ENCODE measurements at places on chromosomes 7 and 10. TPM values are rescaled to one million over a fixed set of nuclear protein-coding genes. Genes with fewer than 3 reads are reported as not detected.
A peak's percentile ranks its signal among the peaks of the same experiment; 100 is the strongest.

FAM25G gene
- not detected for total RNA-seq

DNA sequence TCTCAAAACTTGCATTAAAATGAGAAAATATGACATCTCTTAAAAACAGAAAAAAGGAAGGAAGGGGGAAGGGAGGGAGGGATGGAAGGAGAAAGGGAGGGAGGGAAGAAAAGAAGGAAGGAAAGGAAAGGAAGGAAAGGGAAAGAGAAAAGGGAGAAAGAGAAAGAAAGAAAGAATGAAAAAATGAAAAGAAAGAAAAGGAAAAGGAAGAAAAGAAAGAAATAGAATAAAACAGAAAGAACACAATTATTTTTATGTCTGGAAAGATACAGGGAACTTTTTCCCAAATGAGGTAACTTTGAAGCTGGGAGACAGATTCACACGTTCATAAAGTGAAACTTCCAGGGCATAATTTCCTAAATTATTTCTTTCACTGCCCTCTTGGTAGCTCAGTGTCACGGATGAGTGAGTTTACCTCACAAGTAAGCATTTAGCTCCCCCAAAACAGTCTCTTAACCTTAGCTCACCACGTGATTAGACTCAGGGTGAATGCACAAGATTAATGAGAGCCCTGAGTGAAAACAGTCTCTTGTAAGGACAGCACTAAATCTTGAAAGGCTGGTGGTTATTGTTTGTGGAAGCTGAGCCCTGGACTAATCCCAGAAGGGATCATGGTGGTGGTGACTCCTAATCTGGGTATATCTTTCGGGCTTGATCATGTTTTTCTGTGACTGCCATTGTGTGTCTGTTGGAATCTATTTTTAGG is 74.1 kb upstream of the HDAC9 start:
- DNase-seq = no peak

GRCh38 chr10:22479419-22479818 is 134.1 kb downstream of the SPAG6 start:
- no peak for DNase-seq

- no peak for DNase-seq
These were observed 54.9 kb downstream of the SEM1 start for GRCh38 chr7:96654630-96655188.

- no peak for DNase-seq
These were observed 32.8 kb downstream of the MRPS33 start for GRCh38 chr7:140981951-140982350.

NUTM2E gene
- total RNA-seq = not detected

RET gene
- total RNA-seq = not detected

PNLIPRP2 gene
- total RNA-seq = not detected

- no peak for DNase-seq
These were observed 194.2 kb downstream of the SNX13 start for GRCh38 chr7:17746020-17746530.

- DNase-seq = no peak
These were observed 73.9 kb downstream of the PCGF5 start for GRCh38 chr10:91294134-91294906.

ALOX5 gene
- total RNA-seq = 14.2 TPM

DNA sequence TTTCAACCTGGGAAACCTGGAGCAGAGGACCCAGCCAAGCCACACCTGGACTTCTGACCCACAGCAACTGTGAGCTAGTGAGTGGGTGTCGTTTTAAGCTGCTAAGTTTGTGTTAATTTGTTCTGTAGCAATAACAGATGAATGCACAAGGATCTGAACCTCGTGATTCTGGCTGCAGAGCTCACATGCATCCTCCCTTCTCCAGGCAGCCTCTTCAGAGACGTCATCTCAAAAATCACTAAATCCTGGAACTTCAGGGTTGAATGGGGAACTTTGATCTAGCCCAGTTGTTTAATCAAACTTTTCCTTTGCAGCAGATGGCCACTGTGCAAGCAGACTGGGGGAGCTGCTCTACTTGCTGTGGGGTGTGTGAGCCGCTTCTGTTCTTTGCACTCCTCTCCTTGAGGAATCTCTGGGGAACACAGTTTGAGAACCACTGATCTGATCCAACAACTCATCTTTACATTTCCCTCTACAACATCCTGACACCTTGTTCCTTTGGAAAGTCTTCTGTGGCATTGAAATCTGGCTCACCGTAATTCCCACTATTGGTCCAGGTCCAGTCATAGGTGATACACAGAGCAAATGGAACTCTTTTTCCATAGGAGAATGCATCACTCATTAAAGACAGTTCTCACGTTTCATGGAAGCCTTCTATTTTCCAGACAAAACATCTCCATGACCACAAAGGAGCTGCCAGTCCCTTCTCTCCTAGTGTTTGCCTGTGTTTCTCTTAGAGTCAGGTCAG is 90.3 kb downstream of the CHN2 start:
- no peak for DNase-seq

ASB4 gene
- total RNA-seq = not detected

GRCh38 chr10:72226418-72227027 is 10.4 kb upstream of the ASCC1 start:
- DNase-seq = peak; percentile 12

DNA sequence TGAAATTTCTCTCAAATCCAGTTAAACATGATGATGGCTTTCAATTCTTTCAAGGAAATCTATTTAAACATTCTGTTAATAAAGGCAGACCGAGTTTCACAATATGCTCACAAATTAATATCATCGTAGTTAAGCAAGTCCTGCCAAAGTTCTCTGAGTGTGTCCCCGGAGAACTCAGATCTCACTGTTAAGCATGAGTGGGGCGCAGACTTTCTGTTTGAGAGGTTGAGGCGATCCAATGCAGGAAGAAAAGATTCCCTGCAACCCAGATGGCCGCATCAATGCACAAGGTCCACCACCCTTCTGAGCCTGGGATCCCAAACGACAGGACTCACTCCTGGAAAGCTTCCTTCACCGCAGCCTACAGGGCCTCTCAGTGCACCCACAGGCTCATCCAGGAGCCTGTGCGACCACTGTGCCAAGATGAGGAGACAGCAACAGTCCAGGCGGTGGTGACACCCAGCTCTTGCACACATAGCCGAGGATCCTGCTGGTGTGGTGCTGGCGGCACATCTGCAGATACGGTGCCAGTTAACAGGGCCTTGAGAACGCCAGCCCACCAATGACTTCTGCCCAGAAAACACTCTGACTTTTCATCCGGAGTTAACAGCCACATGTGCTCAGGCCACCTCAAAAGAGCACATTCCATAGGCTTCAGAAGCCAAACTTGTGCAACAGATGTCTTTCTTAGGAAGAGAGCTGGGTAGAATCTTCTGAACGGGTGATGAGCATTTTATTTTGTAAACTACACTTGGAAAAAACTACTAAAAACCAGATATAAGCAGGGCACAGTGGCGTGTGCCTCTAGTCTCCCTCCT is 102.1 kb downstream of the ZRANB1 start:
- no peak for DNase-seq

GRCh38 chr10:98758463-98758862 is 311.7 kb upstream of the HPS1 start:
- DNase-seq = no peak

DNA sequence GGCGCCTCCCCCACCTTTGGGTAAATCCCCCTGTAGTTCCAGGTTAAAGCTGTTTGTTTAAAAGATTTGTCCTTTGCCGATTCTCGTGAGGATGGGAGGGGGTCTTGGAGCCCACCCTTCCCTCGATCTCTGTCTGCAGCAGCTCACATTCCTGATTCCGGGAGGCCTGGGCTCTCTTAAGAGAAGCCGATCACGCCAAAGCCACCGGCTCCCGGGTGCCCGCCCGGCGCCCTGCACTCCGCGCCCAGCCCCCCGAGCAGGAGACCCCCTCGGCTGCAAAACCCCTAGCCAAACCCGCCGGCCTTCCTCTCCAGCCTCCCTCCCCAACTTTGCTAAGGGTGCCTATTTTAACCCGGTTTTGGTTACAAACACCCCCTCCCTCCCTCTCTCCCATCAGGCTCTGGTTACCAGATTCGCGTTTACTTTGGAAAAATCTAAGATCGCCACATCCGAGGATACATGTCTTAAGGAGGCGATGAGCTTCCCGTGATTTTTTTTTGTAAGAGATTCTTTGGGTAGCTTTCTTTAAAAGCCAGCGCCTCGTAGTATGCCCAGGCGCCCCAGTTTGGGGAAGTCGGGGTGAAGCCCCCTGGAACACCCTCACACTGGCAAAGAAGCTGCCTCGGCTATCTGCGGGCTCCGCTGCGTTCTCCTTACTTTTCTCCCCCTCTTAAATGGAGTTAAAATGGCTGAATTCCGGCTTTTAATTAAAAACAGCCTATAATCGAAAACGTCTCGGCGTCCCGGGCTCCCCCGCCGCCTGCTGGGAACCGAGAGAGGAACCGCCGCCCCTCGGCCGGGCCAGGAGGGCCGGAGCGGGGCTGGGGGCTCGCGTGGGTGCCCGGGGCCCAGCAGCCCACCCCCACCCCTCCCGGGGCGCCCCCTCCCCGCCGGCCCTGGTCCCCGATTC is 983 bp downstream of the TNRC18 start:
- peak; percentile 45 for DNase-seq

DNA sequence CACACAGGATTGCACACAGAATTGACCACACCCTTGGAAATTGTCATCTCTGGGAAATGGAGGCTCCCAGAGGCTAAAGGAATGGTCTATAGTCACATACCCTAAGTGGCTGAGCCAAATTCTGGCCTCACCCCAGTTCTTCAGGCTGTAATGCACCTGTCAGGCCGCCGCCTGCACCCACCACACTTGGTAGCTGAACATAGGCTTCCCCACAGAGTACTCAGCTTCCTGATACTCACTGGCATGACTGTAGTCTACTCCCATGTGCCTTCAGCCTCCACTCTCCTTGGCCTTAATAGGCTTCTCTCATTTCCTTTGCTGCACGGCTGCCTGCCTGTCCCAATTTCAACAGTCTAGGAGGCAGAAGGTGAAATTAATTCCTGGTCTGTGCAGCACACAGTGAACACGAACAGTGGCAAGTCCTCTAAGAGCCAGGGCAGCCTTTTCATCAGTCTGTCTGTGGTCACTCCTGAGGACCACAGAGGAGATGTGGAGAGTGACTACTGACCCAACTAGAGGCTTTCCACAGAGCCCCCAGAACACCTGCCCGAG is 42.5 kb downstream of the NUDCD3 start:
- DNase-seq = no peak

GRCh38 chr7:3636131-3636860 is 335.2 kb downstream of the SDK1 start:
- DNase-seq = no peak

- DNase-seq = no peak
These were observed 49.2 kb upstream of the NKX6-2 start for GRCh38 chr10:132834891-132835847.

GRCh38 chr10:18539335-18539734 is 112.1 kb downstream of the NSUN6 start:
- no peak for DNase-seq

DDX50 gene
- 51.4 TPM for total RNA-seq

- no peak for DNase-seq
These were observed 49.9 kb downstream of the COA1 start for GRCh38 chr7:43679210-43680068.

TUBAL3 gene
- total RNA-seq = not detected

DNA sequence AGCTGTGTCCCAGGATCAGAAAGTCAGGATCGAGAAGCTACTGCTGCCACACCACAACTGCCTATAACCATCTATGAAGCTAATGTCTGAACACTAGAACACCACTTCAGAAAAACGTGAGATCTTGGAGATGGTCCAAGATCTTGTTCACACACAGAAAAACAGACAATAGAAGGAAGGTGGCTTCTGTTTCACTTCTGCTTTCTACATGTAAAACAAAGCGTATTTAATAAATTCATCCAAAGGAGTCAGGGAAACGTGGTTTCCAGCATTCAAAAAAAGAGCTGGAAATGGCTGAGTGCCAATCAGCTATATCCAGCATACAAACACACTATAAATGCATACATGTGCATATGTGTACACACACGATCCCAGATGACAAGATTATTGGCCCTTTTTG is 70.2 kb upstream of the CCDC71L start:
- no peak for DNase-seq

DNA sequence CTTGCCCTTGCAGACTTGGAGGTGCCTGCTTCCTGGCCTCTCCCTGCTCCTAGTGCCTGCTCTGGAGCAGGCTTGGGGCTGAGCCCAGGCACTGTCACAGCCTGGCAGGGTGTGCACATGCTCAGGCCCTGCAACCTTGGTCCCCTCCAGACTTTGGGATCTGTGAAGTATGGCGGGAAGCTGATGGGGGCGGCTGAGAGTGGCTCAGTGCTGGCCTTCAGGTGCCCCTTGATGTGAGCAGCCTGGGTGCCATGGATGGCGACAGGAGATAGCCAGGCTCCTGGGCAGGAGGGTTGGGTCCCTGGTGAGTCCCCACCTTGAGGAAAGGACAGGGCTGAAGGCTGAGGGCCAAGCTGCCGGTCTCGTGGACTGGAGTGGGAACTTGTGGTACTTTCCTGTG is 700.4 kb upstream of the KCND2 start:
- no peak for DNase-seq

DNA sequence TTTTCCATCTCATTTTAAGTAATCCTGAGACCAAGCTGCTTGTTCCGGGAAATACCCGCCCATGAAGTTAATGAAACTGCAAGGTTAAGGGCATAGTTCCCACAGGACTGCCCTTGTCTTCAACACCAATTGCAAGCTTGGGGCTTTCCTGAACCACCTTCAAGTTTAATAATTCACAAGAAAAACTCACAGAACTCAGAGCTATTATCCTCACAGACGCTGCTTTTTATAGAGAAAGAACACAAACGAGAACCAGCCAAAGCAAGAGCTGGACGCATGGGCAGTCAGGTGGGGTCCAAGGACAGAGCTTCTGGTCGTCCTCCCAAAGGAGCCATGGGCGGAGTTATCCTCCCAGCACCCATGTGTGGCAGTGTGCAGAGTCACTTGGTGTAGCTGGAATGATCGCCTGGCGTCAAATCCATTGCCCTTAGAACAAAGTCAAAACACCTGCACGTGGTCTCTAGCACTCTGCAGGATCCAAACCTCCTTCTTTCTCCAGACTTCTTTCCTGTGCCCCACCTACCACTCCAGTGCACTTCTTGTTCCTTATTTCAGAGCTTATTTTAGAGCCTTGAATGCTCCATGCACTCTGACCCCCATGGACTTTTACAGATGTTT is 56.7 kb downstream of the SNX10 start:
- DNase-seq = no peak

GRCh38 chr10:61869774-61870525 is 31.5 kb upstream of the ARID5B start:
- no peak for DNase-seq

DNA sequence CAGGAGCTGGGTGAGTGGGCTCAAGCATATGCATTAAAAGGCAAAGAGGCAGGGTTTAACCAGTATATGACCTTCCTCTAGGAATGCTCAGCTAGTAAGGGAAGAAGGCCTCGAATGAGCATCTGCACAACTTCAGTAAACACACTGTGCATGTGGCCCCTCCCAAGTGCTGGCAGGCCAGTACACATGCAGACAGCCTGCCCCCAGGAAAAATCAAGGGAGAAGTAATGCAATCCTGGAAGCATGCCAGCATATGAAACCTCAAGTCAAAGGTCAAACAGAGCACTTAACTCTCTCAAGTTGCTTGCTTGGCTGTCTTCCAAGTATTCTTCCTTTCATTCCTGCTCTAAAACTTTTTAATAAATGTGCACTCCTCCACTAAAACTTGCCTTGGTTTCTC is 208.4 kb downstream of the ACTR3B start:
- DNase-seq = no peak

- DNase-seq = no peak
These were observed 75.3 kb upstream of the AASS start for GRCh38 chr7:122219253-122219865.

RHOBTB1 gene
- not detected for total RNA-seq
